ENCODE measurements at places on chromosomes 12 and 14.

DNA sequence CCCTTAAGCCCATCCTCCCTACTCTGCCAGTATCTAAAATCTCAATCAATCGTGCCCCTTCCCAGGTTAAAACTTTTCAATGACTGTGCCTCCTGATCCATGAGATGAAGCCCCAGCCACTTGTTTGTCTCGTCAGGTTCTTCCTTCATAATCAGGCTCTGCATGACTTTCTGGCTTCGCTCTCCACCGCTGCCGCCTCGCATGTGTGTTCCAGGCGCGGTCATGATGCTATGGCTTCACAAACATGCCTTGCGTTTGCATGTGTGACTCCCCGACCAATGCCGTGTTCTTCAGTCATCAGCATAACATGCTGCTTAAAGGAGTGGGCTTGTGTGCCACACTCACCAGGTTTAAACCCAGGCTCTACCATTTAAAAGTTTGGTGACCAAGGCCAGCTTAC lies 5.0 kb upstream of the C1RL start:
- DNase-seq: no peak

- DNase-seq: no peak
Observed at GRCh38 chr12:114668886-114669288, 15.1 kb downstream of the TBX3 start.

DNA sequence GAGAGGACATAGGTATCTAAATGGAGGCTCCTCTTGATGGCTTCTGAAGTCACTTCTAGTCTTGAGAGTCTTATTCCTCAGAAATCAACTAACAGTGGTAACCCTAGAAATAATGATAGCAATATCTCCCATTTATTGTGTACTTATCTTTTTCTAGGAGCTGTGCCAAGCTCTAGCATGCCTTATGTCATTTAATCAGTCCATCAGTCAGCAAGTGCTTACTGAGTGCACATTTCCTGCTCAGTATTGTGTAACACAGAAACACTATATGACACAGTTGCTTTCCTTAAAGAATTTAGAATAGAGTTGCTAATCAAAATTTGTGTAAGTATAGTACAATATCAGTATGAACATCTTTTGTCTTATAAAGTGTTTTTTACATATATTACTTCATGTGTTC lies 36.6 kb downstream of the KRT76 start:
- DNase-seq: peak; percentile 36

- no peak for DNase-seq
Observed at GRCh38 chr12:102570256-102570655, 89.9 kb upstream of the IGF1 start.

DNA sequence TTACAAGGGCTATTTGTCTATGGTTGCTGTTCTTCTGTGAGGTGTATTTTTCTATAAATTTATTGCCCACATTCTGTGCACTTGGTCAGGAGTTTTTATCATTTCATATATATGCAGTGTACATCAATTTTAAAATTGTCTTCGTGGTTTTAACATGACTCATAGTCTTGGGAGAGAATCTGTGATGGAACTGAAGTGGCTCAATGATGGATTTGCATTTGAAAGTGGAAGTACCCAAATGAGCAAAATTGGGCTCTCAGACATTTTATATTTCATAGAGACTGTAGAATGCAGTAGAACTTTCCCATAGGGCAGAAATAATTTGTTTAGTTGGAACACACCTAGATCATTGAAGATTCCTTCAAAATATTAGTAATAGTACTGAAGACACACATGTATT lies 1.9 kb upstream of the SCFD1 start:
- peak; percentile 79 for DNase-seq

DNA sequence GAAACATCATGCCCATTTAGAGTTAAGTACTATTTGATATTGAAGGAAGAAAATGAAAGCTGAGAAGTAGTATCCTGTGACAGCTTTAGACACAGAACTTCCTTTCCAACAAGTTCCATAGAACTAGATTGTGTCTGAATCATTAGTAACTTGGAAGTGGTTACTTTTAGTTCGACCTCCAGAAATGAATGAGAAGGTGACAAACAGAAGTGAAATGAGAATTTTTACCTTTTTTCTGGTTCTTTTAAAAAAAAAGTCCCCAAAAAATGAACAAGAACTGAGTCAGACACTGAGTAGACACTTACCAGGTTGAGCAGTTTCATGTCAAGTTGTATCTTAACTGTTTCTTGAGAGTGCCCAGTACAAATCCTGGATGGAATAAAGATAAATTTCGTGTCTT lies 3.0 kb downstream of the ATP6V0A2 start:
- no peak for DNase-seq

DNA sequence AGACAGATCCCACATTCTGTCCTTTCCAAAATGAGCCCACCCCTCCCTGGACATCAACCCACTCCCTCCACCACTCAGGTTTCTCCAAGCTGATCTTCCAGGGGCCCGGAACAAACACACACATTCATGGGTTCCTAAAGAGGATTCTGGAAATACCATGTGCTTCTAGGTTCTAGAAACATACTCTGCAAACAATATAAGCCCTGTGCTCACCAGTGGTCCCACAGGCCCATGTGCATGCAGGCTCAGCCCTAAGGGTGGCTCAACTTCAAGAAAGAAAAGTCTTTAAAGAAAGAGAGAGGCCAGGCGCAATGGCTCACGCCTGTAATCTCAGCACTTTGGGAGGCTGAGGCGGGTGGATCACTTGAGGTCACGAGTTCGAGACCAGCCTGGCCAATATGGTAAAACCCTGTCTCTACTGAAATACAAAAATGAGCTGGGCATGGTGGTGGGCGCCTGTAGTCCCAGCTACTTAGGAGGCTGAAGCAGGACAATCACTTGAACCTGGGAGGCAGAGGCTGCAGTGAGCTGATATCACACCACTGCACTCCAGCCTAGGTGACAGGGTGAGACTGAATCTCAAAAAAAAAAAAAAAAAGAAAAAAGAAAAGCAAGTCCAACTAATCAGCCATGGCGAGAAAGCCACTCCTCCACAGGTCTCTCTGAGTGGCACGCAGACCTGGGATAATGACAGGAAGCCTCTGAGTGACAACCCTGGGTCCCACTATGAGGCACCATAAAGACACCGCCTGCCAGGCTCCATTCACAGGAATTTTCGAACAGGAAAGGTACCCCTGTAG lies 59.5 kb upstream of the PNMA1 start:
- no peak for DNase-seq

DNA sequence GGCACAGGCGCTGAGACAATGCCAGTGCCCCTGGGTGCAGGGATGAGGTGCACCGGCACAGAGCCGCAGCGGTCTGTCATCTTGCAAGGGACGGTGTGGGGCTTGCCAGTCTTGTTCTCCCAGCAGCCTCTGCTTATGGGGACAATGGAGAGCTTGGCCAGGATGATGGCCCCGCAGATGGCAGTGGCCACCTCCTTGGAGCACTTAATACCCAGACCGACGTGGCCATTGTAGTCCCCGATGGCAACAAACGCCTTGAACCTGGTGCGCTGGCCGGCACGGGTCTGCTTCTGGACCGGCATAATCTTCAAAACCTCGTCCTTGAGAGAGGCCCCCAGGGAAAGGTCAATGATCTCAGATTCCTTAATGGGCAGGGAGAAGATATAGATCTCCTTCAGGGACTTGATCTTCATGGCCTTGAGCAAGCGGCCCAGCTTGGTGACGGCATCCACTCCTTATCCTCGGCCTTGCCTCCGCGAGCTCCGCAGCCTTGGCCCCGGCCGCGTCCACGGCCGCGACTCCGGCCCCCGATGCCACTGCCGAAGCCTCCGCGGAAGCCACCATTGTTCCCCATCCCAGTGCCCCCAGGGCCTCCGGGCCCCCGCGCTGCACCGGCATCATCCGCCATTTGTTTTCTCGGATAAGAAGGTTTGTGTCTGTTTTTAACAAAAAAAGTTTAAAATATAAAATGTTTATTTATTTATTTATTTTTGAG lies 29.9 kb downstream of the VRTN start:
- no peak for DNase-seq

DNA sequence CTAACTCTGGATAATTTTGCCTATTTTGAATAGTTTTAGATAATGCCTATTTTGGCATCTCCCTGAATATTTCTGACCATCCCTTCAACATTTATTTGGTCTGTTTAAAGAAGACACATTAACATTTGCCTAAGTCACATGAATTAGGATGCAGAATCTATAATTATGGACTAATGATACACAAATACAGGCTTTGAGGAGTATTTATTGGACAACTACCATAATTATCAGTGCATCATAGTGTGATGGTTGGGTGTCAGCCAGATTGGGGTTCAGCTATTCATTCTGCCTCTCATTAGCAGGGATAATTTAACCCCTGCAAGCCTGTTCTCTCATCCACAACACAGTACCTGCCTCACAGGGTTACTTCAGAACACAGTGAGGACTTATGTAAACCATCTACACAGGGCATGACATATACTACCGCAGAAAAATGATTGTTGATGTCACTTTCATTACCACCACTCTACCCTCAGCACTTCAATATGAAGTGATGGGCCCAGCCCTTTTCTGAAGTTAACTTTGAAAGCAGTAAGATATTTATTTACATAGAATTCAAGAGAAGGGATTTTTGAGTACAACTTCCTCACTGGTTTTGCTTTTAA lies 14.4 kb downstream of the PRKCH start:
- no peak for DNase-seq

DNA sequence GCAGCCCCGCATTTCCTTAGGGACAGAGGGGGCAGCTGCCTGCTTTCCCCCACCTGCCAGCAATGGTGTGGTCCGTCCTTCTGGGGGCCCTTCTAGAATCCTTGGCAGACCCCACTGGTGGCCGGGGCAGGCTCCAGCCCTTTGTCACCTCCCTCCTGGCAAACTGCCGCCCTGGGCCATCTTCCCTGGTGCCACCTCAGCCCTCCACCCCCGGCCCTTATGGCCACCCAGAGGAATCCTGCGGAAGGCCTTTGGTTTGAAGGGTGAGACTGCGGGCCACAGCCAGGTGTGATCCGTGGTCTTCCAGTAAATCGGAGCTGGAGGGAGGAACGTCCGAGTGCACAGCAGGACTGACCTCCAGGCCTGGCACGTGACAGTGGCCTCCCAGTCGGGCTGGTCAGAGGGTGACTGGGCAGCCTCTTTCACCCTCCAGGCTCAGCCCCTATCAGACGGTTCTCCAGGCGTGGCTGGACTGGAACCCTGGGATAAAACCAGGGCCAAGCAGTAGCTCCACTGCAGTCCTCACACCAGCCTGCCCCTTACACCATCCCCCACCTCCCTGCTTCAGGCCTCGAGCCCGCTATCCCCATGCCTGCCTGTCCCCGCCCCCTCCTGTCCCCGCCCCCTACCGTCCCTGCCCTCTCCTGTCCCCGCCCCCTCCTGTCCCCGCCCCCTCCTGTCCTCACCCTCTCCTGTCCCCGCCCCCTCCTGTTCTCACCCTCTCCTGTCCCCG lies 12.4 kb downstream of the FBRSL1 start:
- no peak for DNase-seq

DNA sequence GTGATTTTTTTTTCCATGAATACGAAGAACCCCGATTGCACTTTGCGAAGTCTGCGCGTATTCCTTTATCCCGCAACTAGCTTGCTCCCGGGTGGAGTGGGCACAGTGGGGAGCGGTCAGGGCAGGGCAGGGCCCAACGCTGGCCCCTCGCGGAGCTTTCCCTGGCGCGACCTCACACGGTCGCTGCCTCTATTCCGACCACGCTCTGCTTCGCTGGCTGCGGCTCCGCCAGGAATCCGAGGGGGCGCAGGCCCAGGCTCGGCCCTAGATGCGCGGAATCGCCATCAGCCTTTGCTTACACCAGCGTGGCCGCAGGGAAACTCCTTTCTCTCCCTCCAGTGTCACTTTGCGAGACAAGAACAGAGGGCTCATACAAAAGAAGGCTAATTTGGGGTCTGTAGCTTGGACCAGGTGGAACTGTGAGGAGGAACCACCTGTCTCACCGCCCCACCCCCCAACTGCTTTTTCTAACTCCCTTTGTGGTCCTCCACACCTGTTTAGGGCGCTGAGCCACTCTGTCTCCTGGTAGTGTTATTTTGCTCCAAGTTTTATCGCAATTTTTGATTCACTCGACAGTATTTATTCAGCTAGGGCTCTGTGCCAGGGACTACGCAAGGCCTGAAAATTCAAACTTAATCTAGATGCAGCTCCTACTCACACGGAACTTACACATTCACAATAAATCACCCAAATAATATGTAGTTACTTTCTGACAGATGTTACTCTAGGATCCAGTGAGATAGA lies 3.1 kb upstream of the NKX2-1 start:
- DNase-seq: no peak

GRCh38 chr12:118982984-118983761 lies 1.8 kb downstream of the SRRM4 start:
- no peak for DNase-seq

GRCh38 chr14:49586673-49587460 lies 687 bp upstream of the RPS29 start:
- DNase-seq: peak; percentile 82

- DNase-seq: no peak
Observed at GRCh38 chr14:93717668-93718320, 70.5 kb downstream of the PRIMA1 start.

- DNase-seq: no peak
Observed at GRCh38 chr12:32820376-32820931, 64.8 kb upstream of the YARS2 start.

DNA sequence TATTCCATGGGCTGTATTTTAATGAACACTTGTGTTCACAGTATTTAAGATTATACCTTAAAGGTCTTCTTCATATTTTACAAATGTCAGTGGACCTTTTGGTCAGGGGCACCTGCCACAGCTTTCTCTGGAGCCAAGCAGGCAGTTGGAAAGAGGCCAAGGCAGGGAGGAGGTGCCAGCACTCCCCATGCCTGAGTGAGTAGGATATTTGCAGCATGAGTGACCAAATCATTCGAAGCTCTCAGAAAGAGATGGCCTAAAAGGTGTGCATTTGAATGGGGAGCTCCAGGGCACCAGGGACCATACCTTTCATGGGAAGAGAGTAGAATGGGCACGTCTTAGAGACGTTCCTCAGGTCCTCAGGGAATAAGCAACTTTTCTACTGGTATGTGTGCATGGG lies 121.6 kb downstream of the GPR135 start:
- DNase-seq: no peak

- no peak for DNase-seq
Observed at GRCh38 chr14:56159066-56159465, 40.9 kb downstream of the PELI2 start.
